Uterus (tissue), 4 donors: ENCODE measurements at places on chromosomes 12 and 14.

DNA sequence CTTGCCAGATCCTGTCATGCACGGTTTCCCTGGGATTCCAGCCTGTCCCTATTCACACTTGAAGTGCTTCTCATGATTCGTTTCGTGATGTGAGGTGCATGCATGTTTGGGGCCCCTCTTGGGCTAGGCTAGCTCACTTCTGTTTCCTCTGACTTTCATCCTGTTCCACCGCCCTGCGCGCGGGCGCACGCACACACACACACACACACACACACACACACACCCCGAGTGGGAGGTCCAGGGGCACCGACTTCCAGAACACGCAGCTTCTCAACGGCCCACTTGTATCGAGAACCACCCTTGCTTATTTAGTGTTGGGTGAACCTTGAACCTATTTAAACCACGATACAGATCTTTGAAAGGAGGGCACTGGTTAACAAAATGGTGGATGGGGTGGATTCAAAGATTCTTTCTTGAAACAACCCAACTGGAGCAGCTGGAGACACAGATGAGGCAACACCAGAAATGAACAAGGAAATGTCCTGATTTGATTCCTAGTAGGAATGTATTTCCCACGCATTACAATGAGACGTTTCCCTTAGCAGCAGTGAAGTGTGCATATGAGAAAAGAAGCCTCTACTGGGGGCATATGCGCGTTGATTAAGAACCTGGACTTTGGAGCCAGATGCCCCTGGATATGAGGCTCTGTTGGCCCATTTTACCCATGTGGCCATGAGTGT lies 16.3 kb downstream of the ELK3 start:
- no peak for DNase-seq

GRCh38 chr14:20194101-20194500 lies 3.4 kb downstream of the OR11G2 start:
- DNase-seq = no peak

GRCh38 chr14:23694949-23695663 lies 58.9 kb downstream of the DHRS2 start:
- DNase-seq = no peak

DNA sequence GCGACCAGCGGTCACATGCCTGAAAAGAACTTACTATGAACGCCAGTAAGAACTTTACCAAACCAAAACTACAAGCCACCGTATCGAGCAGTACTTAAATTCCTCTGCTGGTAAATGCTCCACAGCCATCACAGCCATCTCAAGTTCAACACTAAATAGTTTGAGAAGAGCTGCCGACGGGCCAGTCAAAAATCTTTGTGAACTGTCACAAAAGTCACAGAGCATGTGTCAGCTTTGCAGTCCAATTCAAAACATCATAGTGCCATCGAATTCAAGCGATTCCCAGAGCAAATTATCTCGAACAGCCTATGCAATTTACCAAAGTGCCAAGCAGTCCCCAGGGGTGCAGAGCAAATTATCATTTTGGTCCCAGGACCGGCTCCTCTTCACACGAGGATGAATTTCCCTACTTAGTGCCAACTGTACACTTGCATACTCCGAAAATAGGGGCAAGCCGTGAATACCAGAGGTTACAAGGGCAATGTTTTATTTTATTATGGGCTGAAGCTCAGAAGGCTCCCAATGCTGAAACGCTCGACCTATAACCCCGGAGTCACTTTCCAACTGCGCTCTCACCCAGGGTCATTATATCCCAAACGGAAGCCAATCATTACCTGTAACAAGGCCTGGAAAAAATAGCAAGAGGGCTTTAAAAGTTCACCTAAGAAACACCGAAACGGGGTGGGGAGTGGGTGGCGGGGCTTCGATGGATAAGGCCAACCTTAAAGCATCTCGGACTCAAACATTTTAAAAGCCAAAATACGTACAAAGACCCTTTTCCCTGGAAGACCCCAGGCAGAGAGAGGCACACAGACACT lies 1.1 kb downstream of the LRP6 start:
- DNase-seq = no peak

GRCh38 chr12:100545092-100545491 lies 28.4 kb upstream of the GAS2L3 start:
- DNase-seq = no peak

DNA sequence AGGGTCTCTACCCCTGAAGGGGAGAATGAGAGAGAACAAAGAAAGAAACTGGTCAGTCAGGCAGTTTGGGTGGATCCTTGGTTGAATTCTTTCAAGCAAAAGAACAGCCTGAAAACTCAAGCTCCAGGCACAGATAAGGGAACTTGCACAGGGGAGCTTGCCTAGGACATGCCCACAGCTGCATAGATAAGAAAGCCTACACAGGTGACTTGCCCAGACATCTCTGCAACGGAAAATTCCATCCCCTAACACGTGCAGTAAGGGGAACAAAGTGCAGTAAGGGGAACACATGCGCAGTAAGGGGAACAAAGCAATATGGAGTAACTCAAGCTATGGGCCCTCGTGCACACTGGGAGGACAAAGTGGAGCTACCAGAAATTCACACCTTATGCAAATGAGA lies 540.1 kb upstream of the MIS18BP1 start:
- DNase-seq = no peak

DNA sequence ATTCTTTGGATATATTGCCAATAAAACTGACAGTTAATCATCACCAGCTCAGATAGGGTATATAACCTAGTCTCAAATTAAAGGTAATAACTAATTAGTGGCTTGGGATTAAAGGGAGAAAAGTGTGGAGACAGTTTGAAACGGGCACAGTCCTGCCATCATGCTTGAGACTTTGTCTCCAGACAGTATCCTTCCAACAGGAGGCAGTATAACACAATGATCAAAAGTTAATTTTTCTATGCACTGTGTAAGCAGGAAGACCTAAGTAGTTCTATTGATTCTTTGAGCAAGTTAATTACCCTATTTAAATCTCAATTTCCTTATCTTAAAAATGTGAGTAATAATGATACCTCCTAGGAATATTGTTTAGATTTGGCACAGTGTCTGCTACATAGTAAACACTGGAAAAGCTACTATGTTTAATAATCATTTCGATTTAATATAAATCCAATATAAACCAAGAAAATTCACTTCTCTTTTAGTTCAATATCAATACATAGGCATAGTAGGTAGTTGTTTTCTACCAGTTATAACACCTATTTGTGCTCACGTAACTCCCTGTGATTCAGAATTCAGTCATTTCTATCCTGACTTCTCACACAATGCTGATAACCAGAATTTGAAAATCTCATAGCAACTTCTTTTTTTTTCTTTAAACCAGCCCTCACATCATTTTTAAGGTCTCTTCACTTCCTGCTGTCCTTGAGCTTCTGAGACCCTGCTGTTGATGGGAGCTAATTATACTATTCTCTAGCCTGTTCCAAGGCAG lies 53.7 kb downstream of the GALNT4 start:
- no peak for DNase-seq

- DNase-seq = no peak
Observed at GRCh38 chr12:30134229-30134628, 350.5 kb upstream of the TMTC1 start.

- peak; percentile 34 for DNase-seq
Observed at GRCh38 chr14:96095581-96096476, 56.7 kb downstream of the C14orf132 start.

- no peak for DNase-seq
Observed at GRCh38 chr12:111249018-111249370, 119.9 kb downstream of the PHETA1 start.

GRCh38 chr14:105858676-105859025 lies 332.3 kb downstream of the TMEM121 start:
- DNase-seq = peak; percentile 10
